ENCODE measurements at places on chromosomes 4 and X. TPM values are rescaled to one million over a fixed set of nuclear protein-coding genes. Genes with fewer than 3 reads are reported as not detected.

TLR6 gene
- total RNA-seq, result 12.4 TPM

ASB11 gene
- total RNA-seq, result not detected

SYP gene
- 4.2 TPM for total RNA-seq

BEX3 gene
- total RNA-seq, result 93.9 TPM

VSIG4 gene
- total RNA-seq, result 569 TPM

PAGE2B gene
- total RNA-seq, result not detected

STARD8 gene
- total RNA-seq, result 36.5 TPM

XAGE1A gene
- total RNA-seq, result not detected

ASB12 gene
- not detected for total RNA-seq

BEX1 gene
- 1.2 TPM for total RNA-seq

NHS gene
- 2.7 TPM for total RNA-seq

BMP3 gene
- total RNA-seq, result 18.2 TPM

MAB21L2 gene
- total RNA-seq, result not detected

SMIM10L2A gene
- 1.7 TPM for total RNA-seq

JCHAIN gene
- total RNA-seq, result 191 TPM

UGT2A1 gene
- not detected for total RNA-seq

CCDC149 gene
- 23.8 TPM for total RNA-seq

CYTL1 gene
- 1.4 TPM for total RNA-seq

RHOH gene
- 9.2 TPM for total RNA-seq

ITGB1BP2 gene
- 1.4 TPM for total RNA-seq

ARHGAP4 gene
- 70.7 TPM for total RNA-seq

MTMR8 gene
- total RNA-seq, result 1.9 TPM

ARMCX4 gene
- 14.3 TPM for total RNA-seq

PCDH7 gene
- 4.7 TPM for total RNA-seq

MAGEA12 gene
- not detected for total RNA-seq

FREM3 gene
- 0.38 TPM for total RNA-seq

ZNF157 gene
- 0.21 TPM for total RNA-seq

CAPN6 gene
- not detected for total RNA-seq

CCDC110 gene
- 0.44 TPM for total RNA-seq

IL2 gene
- total RNA-seq, result not detected

OTC gene
- 0.71 TPM for total RNA-seq

All from lower lobe of right lung (tissue), 2 donors.